Panc1 (cell line): ENCODE measurements at places on chromosomes 6 and 20. TPM values are rescaled to one million over a fixed set of nuclear protein-coding genes. Genes with fewer than 3 reads are reported as not detected.
A peak's percentile ranks its signal among the peaks of the same experiment; 100 is the strongest.

The GINS1 gene
- 36.0 TPM for total RNA-seq

- DNase-seq, result no peak
Observed at GRCh38 chr6:15526212-15526701, 136.6 kb downstream of the DTNBP1 start.

DNA sequence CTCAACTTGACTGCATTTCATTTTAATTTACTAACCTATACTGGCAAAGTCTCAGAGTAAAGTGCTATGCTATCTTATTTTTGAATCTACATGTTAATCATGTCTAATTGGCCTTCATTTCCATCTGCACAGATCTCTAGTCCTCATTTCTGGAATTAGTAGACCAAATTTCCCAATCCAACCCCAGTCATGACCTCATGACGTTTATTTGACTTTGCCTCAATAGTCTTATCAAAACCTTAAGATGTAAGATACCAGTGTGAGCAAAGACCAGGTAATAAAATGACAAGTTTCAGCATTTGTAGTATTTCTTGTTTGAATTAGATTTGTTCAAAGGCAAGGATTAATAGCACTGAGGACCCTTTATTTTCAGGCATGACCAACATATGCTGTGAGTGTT lies 43.3 kb upstream of the MYB start:
- no peak for DNase-seq

- DNase-seq, result no peak
Observed at GRCh38 chr6:129517288-129517687, 192.7 kb downstream of the ARHGAP18 start.

The OLIG3 gene
- not detected for total RNA-seq

DNA sequence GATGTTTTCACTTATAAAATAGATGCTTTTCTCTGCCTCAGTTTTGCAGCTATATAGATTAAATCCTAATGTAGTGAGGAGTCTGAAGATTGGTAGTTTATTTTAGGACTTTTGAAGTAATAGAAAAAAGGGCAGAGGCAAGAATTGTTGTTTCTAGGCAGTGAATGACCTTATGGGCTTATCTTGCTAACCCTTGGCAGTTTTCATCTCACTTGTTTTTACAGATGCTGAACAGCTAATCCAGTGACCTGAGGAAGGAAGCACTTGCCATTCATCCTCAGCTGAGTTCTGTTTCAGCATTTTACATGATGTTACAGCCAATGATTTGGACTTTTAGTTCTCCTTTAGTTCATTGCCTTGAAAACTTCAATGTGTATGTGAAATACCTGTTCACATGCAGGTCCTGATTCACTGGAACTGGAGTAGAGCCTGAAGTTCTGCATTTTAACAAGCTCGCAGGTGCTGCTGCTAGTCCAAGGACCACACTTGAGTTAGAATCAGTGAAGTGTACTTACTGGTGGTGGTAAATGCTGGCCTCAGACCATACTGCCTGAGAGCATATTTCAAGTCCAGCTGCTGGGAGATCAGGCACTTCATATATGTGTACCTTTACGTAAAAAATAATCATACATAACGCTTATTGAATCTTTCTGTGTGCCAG lies 86.9 kb downstream of the TULP4 start:
- no peak for DNase-seq

GRCh38 chr6:121847806-121848522 lies 412.5 kb downstream of the GJA1 start:
- DNase-seq, result no peak

The WFDC2 gene
- total RNA-seq, result 1.6 TPM

GRCh38 chr6:144283646-144284477 lies 1.3 kb upstream of the UTRN start:
- DNase-seq, result no peak

GRCh38 chr6:93419304-93420162 lies at the start of gene EPHA7:
EPHA7 (minus strand) TSS chr6:93419559; CDS start chr6:93419341, 218 bp downstream.
- DNase-seq, result peak; percentile 86

- DNase-seq, result no peak
Observed at GRCh38 chr6:33790379-33790778, 1.4 kb upstream of the LEMD2 start.

GRCh38 chr6:144585217-144585814 lies 300.2 kb downstream of the UTRN start:
- DNase-seq, result peak; percentile 30

GRCh38 chr20:24001712-24002405 lies 13.3 kb upstream of the GGTLC1 start:
- no peak for DNase-seq

DNA sequence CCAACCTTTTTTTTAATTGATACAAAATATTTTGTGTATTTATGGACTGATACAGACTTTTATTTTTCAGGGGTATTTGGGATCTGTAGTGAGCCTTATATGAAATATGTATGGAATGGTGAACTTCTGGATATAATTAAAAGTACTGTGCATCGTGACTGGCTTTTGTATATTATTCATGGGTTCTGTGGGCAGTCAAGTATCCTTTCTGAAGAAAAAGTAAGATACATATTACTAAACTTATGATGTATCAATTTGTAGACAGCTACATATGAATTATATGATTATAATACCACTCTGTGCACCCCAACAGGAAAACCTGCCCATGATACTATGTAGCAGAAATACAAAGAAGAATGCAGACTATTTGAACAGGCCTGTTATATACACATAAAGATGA lies 47.2 kb downstream of the FIG4 start:
- no peak for DNase-seq

The OOEP gene
- 10.6 TPM for total RNA-seq

GRCh38 chr6:170516783-170517616 lies 36.1 kb downstream of the PSMB1 start:
- DNase-seq, result peak; percentile 47

The ULBP3 gene
- total RNA-seq, result 2.4 TPM

DNA sequence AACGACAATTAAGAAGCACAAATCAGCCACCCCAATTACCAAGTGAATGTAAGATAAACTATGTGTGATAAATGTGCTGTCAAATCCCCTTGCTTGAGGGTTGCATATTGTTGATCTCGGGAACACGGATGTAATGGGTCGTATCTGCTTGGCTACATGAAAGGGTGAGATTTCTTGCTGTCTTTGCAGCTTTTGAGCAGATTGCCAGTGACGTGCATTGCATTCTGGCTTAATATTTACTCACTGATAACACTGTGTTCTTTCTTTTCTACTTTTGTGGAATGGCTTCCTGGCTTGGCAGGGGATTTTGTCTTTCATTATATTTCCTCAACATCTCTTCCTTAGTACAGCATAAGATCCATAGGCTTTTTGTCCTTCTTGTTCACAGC lies 10.5 kb upstream of the FAM210B start:
- DNase-seq, result no peak

The TGM3 gene
- not detected for total RNA-seq

The TRIM40 gene
- total RNA-seq, result not detected

- DNase-seq, result no peak
Observed at GRCh38 chr6:20998748-20999448, 464.6 kb downstream of the CDKAL1 start.

The SLC17A3 gene
- not detected for total RNA-seq

DNA sequence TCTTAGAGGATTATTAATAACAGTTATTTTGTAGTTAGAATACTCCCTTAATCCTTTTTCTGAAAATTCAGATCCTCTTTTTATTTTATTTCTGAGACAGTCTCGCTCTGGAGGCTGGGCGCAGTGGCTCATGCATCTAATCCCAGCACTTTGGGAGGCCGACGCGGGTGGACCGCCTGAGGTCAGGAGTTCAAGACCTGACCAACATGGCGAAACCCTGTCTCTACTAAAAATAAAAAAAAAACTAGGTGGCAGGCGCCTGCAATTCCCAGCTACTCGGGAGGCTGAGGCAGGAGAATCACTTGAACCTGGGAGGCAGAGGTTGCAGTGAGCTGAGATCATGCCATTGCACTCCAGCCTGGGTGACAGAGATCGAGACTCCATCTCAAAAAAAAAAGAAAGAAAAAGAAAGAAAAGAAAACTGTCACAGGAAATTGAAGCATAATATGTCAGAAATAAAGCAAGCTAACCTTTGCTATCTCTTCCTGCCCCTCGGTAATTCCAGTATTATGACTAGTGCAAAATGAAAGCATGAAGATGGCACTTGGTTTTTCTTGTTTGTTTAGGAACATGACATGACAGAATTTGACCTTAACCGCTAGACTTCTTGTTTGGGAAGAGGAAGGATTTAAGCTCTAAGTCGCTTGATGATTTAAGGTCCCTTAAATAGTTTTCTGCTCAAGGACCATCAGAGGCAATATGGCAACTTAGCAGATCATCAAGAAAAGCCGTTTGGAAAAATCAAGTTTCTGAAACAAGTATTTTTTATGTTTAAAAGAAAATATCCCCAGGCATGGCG lies 1.8 kb upstream of the RBM39 start:
- DNase-seq, result no peak

The C6orf52 gene
- 6.5 TPM for total RNA-seq

DNA sequence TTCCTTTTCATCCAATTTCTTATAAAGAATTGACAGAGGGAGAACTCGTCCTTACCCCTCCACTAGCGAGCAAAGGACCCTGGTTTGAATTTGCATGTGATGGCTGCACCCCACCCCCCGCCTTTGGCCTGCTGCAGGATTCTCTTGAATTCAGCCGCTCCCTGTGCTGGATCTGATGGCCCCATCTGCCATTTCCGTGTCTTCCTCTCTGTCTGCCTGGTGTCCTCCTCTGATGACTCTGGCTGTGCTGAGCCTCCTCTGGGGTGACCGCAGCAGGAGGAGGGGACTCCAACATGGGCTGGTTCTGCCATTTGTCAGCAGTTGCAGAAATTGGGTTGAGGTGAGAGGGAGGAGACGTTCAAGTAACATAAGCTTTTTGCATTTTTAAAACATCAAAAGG lies 188.8 kb downstream of the DLL1 start:
- DNase-seq, result no peak

The SCRT2 gene
- total RNA-seq, result not detected

DNA sequence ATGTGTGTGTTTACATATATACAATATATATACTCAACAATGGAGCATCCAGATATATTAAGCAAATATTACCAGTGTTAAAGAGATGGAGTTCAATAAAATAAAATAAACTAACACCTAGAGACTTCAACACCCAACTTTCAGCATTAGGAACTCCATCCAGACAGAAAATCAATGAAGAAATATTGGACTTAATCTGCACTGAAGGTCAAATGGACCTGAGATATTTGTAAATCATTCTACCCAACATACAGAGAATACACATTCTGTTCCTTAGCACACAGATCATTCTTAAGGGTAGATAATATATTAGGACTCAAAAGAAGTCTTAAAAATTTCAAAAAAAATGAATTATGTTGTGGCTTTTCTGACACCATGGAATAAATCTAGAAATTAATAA lies 832.3 kb upstream of the ADGRB3 start:
- no peak for DNase-seq

- no peak for DNase-seq
Observed at GRCh38 chr6:38612143-38612965, 27.4 kb downstream of the BTBD9 start.

- no peak for DNase-seq
Observed at GRCh38 chr6:118523216-118523615, 24.9 kb upstream of the PLN start.

- no peak for DNase-seq
Observed at GRCh38 chr6:64074981-64075380, 439.4 kb downstream of the PHF3 start.

DNA sequence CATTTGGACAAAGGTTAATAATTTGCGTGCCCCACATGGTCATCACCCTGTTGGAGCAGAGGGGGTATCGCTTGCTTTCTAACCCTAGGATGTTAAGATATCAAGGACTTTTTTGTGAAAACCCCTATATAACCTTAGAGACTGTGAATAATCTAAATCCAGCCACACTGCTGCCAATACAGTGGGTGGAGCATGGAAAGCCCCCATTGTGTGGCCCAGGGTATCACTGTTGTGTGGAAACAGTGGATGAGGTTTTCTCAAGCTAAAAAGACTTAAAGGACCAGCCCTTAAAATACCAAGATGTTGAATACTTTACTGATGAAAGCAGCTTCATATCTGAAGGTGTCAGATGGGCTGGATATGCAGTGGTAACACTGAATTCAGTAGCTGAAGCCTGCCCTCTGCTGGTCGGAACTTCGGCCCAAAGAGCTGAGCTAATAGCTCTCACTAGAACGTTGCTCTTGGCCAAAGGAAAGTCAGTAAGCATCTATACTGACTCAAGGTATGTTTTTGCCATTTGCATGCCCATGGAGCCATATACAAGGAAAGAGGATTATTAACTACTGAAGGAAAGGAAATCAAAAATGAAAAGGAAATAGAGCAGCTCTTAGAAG lies 695.2 kb downstream of the PHF3 start:
- DNase-seq, result peak; percentile 27

DNA sequence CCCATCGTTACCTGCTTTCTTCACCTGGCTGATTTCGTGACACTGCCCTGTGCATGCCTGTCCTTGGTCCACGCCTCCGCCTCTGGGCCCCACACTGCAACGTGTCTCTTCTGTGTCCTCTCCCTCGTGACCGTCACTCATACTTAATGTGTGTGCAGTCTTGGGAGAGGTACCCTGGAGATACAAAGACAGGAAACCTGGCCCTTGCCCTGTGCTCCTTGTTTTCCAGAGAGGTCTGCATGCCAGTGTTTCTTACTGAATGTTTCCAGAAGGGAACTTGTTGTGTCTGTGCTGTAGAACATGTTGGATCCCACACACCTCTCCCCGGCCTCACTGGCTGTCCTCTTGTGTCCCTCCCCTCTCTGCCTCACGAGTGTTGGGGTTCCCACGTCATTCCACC lies 45.8 kb downstream of the SNX9 start:
- DNase-seq, result no peak

The ZBTB12 gene
- 9.4 TPM for total RNA-seq

The RBM12 gene
- 100 TPM for total RNA-seq

The ANGPT4 gene
- not detected for total RNA-seq

DNA sequence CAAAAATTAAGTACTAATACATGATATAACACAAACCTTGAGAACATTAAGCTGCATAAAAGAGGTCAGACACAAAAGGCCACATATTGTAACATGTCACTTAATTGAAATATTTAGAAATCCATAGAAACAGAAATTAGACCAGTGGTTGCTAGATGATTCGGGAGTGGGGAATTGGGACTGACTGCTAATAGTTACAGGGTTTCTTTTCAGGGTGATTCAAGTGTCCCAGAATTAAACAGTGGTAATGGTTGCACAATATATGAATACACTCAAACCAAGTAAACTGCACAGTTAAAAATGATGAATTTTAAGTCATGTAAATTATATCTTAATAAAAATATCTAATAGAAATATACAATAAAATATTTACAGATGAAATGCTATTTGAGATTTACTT lies 174.5 kb downstream of the WDR27 start:
- no peak for DNase-seq

DNA sequence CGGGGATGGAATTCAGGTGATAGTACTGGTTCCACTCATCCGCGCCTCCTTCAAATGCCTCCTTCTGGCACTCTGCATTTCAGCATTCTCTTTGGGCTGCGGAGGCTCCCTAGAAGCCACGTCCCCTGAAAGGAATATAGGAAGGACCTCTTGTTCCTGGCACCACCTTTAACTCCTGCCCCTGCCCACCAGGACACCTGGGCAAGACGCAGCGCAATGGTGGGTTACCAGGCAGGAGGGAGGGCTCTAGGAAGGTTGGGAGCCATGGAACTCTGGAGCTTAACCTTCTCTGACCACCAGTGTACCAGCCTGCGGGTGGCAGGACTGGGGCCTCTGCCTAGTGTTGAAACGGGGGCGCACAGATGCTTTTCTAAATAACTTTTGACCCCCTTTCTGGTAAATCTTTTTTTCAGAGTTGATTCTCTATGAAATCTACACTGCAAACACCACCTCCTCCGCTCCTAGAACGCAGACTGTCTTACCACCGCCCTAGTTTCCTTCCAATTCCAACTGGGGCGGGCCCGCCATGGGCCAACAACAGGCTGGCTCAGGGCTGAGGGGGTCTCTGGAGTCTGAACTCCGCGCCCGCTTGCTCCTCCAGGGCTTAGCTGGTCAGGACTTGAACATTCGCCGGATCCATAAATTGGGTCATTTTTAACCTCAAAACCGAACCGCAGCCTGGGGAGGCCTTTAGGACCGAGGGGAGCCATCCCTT lies 871 bp upstream of the SYNDIG1 start:
- DNase-seq, result no peak
